ENCODE measurements at places on chromosomes 16 and 17.

GRCh38 chr16:49632086-49632794 is 223.7 kb downstream of the ZNF423 start:
- no peak overlapping the region for H3K4me3 ChIP-seq
- no peak overlapping the region for H3K27ac ChIP-seq
- no peak for DNase-seq
- no peaks in the 10 kb centered on the region for H3K4me1 ChIP-seq
- no peaks in the 10 kb centered on the region for H3K27me3 ChIP-seq

GRCh38 chr16:52649870-52650269 is 102.9 kb upstream of the TOX3 start:
- DNase-seq, result no peak
- no peaks in the 10 kb centered on the region for H3K27me3 ChIP-seq
- H3K4me3 ChIP-seq, result no peak overlapping the region
- H3K27ac ChIP-seq, result no peak overlapping the region
- H3K4me1 ChIP-seq, result no peaks in the 10 kb centered on the region

- H3K27ac ChIP-seq, result no peak overlapping the region
- DNase-seq, result no peak
- H3K27me3 ChIP-seq, result no peaks in the 10 kb centered on the region
- no peak overlapping the region for H3K4me3 ChIP-seq
- H3K4me1 ChIP-seq, result no peaks in the 10 kb centered on the region
- H3K36me3 ChIP-seq, result no peaks in the 10 kb centered on the region
Observed at GRCh38 chr16:9340526-9341256, 249.2 kb downstream of the HAPSTR1 start.

DNA sequence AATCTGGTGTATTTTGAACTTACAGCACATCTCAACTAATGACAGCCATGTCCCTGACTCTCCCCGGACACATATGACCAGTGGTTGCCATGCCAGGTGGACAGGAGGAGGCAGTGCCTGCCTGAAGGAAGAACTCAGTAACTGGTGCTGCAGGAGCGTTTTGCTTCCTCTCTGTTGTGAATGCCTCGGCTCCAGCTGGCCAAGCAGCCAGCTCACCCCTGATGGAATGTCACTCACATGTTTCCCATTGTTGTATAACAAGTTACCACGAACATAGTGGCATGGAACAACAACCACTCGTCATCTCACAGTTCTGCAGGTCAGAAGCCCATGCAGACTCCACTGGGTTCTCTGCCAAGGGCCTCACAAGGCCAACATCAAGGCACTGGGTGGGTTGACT is 20.1 kb upstream of the IRF8 start:
- peaks cover 38% of the 10 kb centered on the region for H3K4me1 ChIP-seq
- H3K27me3 ChIP-seq, result peaks cover 17% of the 10 kb centered on the region
- DNase-seq, result no peak

Data from activated CD8-positive, alpha-beta T cell treated with anti-CD3 and anti-CD28 coated beads for 36 hours (primary cell).